ENCODE measurements at places on chromosomes 6 and 20.

DNA sequence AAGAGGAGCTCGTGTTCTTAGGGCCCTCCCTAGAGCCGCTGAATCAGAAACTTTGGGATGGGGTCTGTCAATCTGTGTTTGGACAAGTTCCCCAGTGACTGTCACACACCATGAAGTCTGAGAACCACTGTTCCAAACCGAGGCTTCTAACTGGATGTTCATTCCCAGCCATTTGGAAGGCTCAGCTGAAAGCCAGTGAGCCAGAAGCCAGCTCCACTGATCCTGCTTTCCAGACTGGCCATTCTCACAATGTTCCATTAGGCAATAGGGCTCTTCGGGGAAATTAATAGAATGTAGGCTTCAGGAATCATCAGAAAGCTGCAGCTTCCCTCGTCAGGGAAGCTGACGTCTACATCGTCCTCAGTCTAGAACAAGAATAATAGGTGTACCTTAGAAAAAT is 90.8 kb upstream of the QKI start:
- no peak for DNase-seq

DNA sequence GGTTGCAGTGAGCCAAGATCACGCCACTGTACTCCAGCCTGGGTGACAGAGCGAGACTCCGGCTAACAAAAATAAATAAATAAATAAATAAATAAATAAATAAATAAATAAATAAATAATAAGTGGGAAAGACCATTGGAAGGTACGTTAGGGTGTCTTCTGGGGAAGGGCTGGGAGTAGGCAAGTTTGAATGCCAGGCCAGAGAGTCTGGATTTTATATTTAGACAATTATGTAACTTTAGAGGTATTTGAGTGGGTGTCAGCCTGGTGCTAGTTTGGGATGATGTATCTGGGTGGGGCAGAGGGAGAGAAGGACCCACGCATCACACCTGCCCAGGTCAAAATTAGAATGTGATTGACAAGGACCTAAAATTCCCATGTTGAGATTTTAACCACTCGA is 108.5 kb upstream of the PRND start:
- no peak for DNase-seq

- no peak for DNase-seq
Observed at GRCh38 chr20:574297-574942, 30.8 kb upstream of the CSNK2A1 start.

DNA sequence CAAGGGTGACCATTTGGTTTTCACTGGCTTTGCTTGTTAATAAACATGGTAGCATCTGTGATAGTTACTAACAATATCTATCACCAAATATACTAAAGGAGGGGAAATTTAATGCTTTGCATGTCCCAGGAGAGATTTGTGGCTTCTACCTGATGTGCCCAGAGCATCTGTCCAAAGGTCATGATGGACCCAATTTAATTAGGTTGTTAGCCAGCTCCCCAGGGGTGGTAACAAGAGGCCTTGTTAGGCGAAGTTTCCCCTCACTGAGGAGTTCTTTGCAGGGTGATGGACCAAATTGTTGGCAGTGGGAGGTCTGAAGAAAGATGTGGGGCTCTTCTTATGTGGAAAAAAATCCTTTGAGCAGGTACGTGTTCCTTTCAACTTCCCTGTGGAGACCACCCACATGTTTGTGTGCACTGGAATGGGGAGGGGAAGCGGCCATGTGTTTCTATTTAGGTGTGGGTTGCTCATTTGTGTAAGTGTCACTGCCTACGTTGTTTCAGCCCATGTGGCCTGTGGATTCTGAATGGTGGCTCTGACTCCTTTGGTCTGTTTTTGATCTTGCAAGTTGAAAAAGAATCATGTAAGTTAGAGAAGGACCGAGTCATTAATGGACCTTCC is 137.6 kb downstream of the CLIC5 start:
- no peak for DNase-seq

GRCh38 chr6:35543459-35544193 is 30.9 kb upstream of the TULP1 start:
- DNase-seq, result no peak

DNA sequence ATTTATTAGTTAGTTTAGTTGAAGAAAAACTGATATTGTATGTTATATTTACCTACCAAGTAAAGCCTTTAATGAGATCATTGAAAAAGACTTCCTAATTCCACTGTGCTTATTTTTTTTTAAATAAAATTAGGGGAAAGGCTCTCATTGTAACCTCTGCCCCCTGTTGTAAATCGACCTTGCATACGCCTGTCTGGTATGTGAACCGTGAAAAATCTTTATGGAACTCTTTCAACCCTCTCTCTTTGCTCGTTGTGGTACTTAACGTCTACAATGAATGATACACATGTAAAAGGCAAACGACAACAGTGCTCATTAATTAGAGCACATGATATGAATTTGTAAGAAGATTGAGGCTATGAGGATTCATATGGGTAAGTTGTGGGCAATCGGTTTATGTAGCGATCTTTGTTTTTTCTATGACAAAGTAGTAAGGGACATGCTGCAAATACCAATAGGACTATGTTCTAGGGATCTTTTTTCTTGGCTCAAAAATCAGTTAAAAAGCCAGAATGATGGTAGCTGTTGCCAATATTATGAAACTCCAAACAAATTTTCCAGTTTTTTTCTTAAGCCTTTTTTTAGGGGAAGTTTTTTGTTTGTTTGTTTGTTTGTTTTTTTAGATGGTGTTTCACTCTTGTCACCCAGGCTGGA is 119.0 kb upstream of the MCHR2 start:
- no peak for DNase-seq

DNA sequence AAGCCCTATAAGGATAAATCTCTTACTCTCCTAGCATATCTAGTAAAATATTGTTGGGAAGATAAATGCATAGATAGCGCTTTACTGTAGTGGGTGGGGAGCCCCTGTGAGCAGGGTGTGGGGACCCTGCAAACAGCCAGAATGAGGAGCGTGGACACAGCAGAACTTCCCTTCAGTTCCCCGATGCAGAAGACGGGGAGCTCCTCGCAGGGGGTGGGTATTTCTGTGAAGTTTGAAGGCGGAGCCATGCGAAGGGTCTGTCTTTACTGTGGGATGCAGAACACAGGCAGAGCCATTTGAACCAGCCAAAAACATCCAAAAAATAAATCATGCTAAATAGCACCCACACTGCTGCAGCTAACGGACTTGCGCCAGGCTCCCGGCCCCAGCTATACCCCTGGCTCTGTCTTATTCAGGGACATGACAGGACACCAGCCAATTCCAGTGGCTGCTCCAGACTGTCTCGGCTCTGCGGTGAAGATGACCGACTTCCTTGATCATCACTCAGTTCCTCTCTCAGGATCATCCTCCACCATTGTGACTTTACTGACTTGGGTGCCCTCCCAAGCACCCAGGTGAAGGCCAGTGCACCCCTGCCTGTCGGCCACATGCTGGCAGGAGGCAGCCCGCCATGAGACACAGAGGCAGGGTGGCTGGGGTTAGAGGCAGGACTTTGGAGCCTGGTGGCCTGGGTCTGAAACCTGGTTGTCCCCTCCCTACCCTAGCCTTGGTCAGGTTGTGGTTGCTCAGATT is 134.5 kb downstream of the SMOC2 start:
- no peak for DNase-seq

- DNase-seq, result no peak
Observed at GRCh38 chr20:12860619-12861247, 148.0 kb upstream of the SPTLC3 start.

DNA sequence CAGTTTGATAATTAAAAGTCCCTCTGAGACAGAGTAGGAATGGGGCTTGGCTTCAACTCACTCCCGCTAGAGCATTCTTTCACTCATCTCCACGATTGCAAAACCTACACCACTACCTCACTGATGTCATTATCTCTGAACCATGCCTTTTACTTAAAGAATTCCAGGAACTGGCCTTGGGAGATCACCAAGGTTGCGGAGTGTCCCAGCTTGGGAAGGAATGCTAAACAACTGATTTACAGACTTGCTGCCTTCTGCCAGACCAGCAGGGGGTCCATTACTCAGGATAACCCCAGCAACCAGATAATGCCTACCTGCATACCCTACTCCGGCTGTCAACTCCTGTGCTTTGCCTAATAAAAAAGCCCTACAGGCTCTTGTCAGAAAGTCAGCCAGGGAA is 102.2 kb upstream of the RALGAPA2 start:
- DNase-seq, result no peak

DNA sequence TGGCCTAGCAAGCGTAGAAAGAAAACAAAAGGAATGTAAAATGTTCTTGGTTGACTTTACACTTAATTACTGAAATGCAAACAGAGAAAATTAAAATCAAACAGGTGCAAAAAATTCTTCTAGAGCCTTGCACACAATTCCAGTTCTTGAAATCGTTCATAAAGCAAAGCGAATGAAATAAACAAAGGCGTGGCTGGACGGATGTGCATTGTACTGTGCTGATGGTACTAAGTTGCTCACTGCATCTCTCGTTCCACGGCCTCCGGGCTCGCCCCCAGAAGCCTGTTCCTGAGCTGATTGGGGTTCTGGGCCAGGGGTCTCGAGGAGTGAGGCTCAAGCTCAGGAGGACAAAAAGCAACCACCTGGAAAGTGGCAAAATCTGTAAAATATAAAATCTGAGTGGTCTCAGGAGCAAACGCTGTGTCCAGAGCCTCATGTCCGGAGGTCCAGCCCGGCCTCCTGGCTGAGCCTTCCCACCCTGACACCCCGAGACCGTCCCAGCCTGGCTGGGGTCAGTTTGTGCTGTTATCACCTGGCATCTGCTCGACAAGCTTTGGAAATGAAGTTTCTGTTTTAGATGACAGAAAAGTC is 71.3 kb downstream of the TTLL2 start:
- no peak for DNase-seq

DNA sequence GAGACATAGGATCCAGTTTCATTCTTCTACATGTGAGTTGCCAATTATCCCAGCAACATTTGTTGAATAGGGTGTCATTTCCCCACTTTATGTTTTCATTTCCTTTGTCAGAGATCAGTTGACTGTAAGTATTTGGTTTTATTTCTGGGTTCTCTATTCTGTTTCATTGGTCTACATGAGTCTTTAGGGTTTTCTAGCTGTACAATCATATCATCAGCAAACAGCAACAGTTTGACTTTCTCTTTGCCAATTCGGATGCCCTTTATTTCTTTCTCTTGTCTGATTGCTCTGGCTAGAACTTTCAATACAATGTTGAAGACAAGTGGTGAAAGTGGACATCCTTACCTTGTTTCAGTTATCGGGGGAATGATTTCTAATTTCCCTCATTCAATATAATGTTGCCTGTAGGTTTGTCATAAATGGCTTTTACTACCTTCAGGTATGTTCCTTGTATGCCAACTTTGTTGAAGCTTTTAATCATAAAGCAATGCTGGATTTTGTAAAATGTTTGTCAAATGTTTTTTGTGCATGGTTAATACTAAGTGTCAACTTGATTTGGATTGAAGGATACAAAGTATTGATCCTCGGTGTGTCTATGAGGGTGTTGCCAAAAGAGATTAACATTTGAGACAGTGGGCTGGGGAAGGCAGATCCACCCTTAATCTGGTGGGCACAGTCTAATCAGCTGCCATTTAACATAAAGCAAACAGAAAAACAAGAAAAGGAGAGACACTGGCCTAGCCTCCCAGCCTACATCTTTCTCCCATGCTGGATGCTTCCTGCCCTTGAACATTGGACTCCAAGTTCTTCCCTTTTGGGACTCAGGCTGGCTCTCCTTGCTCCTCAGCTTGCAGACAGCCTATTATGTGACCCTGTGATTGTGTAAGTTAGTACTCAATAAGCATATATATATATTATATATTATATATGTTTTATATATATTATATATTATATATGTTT is 23.3 kb downstream of the MICA start:
- DNase-seq, result no peak

DNA sequence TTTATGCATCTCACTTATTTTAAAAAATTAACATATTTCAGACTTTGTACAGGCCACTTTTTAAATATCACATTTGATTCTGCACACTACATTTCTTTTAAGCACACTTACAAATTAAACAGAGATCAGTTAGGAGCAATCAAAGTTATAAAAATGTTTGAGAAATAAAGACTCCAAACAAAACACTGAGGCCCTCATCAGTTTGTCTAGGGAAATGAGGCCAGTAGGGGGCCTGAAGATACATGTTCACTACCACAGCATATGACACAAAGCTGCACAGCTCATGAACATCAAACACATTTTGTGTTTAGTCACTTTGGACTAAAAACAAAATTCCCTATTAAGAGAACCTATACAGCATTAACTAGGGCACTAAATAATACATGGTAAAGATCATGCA is 180.5 kb downstream of the PDE7B start:
- peak; percentile 55 for DNase-seq

DNA sequence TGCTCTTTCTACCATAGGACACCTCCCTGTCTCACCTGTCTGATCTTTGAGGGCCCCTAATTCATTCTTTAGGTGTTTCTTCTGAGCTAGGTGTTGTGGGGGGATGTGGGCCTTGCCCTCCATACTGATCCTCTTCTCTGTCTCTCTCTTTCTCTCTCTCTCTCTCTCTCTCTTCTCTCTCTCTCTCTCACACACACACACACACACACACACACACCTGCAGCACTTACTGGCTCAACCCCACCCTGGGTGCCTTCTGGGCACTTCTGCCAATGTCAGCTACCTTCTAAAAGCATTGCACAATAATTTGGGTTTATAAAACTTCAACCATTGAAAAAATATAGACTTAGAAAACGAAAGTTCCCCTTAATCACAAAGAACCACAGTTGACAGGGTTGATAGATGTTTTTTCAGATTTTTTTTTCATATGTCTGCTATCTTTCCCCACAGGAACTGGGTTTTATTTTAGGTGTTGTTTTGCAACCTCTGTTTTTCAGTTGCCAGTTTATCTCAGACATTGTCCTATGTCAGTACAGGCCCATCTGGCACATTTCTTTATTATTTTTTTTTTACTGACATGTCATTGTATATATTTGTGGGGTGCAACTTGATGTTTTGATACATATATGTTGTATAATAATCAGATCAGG is 28.1 kb downstream of the PKIG start:
- DNase-seq, result peak; percentile 87

- DNase-seq, result no peak
Observed at GRCh38 chr6:96562886-96563285, at the start of gene FHL5. FHL5 (plus strand) TSS chr6:96563128; CDS start chr6:96603614, 40,486 bp downstream.

DNA sequence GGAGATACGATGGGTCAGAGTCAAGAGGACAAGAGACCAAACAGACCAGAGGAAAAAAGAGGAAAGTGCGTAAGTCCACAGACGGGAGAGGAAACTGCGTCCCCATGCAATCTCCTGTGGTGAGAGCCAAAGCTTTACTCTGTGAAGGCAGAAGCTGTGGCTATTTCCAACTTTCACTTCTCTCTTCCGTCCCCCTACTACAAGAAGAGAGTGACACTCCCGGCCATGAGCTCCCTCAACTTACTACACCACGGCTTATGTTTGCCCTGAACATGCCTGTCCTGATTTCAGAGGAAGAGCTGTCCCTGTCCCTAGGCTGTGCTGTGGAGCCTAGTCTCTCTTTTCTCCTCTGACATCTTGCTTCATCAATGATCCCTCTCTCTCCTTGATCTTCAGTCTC is 11.5 kb upstream of the SSR1 start:
- peak; percentile 59 for DNase-seq

- DNase-seq, result peak; percentile 92
Observed at GRCh38 chr6:37029249-37029971, 24.0 kb downstream of the FGD2 start.

GRCh38 chr6:169800668-169801395 is 49.4 kb downstream of the ERMARD start:
- DNase-seq, result no peak

Measured in hematopoietic multipotent progenitor cell treated with erythropoietin and hydrocortisone succinate and interleukin-3 and kit ligand, for 4 days (in vitro differentiated cells).